ENCODE measurements at places on chromosomes 4 and X. TPM values are rescaled to one million over a fixed set of nuclear protein-coding genes. Genes with fewer than 3 reads are reported as not detected.

The SLC4A4 gene
- 39.8 TPM for total RNA-seq

DNA sequence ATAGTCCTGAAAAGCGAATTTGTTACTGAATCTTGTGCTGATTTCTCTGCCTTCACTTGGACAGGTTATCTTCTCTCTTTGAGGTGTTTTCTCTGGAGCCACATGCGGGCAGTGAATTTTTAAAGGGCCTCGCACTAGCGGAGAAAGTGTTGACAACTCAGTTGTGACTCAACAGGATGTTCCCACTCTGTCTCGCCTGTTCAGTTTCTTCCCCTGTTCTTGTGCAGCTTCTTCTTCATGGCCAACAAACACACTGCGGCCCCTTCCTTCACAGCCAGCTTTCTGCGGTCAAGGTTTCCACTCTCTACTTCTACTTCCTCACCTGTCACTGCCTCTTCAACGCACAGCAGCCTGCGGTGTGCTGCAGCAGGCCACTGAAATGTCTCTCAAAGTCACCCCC lies 1.1 kb upstream of the SHROOM4 start:
- DNase-seq: no peak

- no peak for DNase-seq
These were observed 352.8 kb upstream of the EPHA5 start for GRCh38 chr4:66023061-66023460.

- DNase-seq: no peak
These were observed 96.4 kb upstream of the STIM2 start for GRCh38 chr4:26764231-26764630.

DNA sequence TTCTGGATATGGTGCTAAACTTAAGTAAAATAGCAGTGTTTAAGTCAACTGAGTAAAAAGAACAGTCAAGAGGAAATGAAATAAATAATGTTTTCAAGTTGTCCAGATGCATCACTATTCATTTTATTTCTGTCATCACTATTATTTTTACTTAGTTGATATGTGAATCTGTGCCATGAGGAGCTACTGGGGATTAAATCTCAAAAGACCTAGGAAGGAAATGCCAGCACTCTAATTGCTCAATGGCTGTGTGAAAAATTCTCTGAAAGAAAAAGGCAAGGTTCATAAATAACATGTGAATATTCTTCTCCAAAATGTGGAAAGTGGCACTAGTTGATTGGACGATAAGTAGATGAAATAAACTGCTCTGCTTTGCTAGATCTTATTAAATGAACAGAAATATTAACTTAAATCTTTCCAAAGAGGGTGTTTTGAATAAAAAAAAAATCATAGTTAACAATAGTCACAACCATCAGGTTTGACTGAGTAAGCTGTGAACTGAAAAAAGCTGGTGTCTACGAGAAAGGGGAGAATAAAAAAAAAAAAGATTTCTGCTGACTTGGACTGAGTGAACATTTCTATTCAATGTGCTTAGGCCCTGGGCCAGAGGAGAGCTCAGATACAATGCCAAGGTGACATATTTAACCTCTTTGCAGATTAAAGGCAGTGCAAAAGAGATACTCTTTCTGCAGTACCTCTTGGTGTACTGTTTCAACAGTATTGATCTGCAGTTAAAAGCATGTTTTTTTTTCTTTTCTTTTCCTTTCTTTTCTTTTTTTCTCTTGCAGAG lies 1.6 kb downstream of the SPARCL1 start:
- no peak for DNase-seq

- DNase-seq: no peak
These were observed 47.4 kb downstream of the MAMLD1 start for GRCh38 chrX:150410513-150410912.

DNA sequence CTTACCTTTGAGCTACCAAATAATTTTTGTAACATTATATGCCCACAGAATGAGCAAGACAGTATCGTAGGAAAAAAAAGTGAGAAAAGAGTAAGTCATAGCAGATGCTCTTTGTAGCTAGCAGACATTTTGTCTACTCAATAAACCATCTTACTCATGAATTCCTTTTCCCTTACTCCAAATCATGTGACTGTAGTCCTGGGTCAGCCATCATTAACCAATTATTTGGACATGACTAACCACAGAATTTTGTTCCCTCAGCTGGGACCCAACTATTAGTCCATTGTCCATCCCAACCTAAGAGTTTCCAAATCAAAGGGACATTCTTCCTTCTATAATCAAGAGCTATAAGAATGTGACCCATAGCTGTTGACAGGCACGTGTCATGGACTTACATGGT lies 11.4 kb downstream of the UBE2D3 start:
- no peak for DNase-seq

GRCh38 chr4:99300934-99301333 lies 10.1 kb upstream of the ADH1A start:
- peak; percentile 71 for DNase-seq

DNA sequence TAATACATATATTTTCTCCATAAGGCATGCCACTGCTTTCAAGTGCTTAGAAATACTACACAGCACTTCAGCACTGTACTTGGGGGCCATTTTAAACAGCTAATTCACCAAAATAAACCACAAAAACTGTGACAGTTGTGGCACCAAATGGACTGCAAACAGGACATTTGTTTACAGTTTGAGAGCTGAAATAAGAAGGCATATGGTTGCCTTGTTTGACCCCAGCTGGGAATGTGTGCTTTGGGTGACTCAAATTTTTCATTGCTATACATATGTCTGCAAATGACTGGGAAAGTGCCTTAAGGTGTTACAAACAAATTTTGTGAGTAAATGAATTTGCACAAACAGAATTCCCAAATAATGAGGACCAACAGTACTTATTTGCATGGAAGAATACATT lies 124.2 kb downstream of the BANK1 start:
- DNase-seq: no peak

DNA sequence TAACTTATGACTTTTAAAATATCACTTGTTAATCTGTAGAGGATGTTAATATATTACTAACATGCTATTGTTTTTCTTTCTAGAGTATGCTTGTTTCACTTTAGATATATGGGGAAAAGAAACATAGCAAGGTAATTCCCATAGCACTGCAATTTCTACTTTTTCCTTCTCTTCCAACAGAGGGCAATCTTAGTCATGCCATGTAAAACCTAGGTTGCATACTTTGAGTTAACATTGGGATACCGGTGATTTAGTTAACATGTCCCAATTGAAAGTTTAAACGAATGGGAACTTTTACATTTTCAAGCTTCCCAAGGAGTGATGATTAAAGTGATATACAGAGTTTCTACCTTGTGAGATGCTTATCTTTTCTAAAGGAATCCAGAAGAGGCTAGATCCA lies 89.4 kb upstream of the IL13RA1 start:
- no peak for DNase-seq

GRCh38 chr4:141376769-141377168 lies 156.1 kb downstream of the ZNF330 start:
- no peak for DNase-seq

DNA sequence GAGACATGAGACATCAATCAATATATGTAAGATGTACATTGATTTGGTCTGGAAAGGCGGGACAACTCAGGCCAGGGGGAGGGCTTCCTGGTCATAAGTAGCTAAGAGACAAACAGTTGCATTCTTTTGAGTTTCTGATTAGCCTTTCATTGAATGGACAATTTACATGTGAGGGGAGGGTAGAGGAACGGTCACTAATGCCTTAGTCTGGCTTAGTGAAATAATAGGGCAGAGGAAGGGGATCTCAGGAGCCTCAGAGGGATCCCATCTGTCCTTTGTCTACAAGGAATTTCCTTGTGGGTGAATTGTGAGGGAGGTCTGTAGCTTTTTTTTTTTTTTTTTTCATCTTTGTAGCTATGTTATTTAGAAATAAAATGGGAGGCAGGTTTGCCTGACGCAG lies 88.3 kb downstream of the GK start:
- DNase-seq: no peak

The CSAG1 gene
- not detected for total RNA-seq

- DNase-seq: no peak
These were observed 105.0 kb upstream of the AFAP1 start for GRCh38 chr4:8044699-8045098.

GRCh38 chr4:152255437-152255836 lies 280.5 kb downstream of the FBXW7 start:
- peak; percentile 64 for DNase-seq

DNA sequence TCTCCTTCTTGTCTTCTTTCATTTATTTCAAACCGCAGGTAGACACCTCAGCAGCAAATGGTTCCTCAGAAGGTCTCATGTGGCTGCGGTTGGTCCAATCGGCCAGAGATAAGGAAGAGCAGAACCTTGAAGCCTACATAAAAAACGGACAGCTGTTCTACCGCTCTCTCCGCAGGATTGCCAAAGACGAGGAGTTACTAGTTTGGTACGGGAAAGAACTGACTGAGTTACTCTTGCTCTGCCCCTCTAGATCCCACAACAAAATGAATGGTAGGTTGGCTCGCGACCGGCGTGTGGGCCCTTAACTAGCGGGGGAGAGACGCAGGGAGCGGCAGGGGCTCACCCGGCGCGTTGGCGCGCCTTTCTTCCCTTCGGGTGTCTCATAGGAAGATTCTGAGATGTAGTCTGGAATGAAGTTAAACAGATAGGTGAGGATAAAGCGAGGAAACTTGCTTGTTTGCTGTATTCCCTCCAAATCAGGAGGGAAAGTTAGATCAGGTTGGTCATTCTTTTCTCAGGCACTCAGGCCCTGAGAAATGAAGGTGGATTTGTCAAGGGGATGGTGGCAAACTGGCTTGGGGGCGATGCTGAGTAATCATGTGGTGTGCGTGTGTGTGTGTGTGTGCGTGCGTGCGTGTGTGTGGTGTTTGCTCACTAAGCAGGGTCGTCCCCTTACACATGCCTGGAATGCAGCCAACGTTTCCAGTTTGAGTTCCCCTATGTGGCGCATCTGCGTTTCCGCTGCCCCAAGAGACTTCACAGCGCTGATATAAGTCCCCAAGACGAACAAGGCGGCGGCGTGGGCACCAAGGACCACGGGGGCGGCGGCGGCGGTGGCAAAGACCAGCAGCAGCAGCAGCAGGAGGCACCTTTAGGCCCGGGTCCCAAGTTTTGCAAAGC lies 4.2 kb downstream of the PRDM8 start:
- peak; percentile 9 for DNase-seq

The SORBS2 gene
- total RNA-seq: 290 TPM

- no peak for DNase-seq
These were observed 52.8 kb downstream of the NFKB1 start for GRCh38 chr4:102553982-102554381.

The F8 gene
- 17.3 TPM for total RNA-seq

- DNase-seq: no peak
These were observed 16.4 kb downstream of the HPGD start for GRCh38 chr4:174505892-174506291.

The TLR10 gene
- not detected for total RNA-seq

GRCh38 chrX:12378706-12379105 lies 240.4 kb downstream of the FRMPD4 start:
- DNase-seq: no peak

The NUDT9 gene
- total RNA-seq: 31.4 TPM

- DNase-seq: no peak
These were observed 18.5 kb downstream of the ETNPPL start for GRCh38 chr4:108744307-108744706.

DNA sequence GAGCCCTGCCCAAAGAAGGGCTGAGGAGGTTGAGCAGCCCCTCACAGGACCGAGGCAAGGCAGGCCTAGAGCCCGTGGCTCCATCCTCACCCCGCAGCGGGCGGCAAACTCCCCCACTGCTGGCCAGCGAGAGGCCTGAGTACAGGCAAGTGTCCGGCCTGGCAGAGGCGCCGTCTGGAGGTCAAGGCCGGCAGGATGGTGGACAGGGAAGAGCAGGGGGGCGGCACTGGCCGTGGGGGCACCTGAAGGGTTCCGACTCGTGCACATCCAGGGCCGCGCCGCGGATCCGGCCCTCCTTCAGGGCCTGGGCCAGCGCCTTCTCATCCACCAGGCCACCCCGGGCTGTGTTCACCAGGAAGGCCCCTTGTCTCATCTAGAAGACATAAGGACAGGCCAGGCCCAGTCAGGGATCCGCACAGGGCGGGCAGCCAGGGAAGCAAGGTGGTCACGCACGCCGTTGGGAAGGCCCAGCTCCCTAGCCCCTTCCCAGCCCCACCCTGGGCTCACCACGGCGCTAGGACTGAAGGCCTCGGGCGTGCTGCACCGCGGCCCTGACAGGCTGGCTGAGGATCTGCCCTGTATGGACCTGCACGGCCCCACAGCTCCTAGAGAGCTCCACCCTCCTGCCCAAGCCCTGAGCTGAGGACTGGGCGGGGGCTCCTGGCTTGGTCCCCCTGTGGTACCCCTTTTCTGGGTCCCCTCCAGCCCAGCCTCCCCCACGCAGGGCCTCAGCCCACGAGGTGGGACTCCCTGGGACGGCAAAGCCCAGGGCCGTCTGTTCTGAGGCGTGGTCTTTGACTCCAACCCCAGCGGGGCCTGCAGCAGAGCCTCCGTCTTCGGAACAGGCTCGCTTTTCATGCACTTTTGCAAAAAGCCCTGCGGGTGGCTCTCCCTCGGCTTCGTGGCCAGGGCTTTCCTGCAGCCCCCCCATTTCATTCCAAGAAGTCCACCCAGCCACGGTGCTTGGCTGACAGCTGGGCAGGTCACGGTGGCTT lies 34.5 kb downstream of the CTBP1 start:
- no peak for DNase-seq

The UGT2A1 gene
- total RNA-seq: not detected

- no peak for DNase-seq
These were observed 109.3 kb downstream of the AFF2 start for GRCh38 chrX:148609515-148610327.

- DNase-seq: no peak
These were observed 62.6 kb upstream of the ALB start for GRCh38 chr4:73341454-73341853.
